ENCODE measurements at places on chromosomes 2 and 18. TPM values are rescaled to one million over a fixed set of nuclear protein-coding genes. Genes with fewer than 3 reads are reported as not detected.
A peak's percentile ranks its signal among the peaks of the same experiment; 100 is the strongest.

DNA sequence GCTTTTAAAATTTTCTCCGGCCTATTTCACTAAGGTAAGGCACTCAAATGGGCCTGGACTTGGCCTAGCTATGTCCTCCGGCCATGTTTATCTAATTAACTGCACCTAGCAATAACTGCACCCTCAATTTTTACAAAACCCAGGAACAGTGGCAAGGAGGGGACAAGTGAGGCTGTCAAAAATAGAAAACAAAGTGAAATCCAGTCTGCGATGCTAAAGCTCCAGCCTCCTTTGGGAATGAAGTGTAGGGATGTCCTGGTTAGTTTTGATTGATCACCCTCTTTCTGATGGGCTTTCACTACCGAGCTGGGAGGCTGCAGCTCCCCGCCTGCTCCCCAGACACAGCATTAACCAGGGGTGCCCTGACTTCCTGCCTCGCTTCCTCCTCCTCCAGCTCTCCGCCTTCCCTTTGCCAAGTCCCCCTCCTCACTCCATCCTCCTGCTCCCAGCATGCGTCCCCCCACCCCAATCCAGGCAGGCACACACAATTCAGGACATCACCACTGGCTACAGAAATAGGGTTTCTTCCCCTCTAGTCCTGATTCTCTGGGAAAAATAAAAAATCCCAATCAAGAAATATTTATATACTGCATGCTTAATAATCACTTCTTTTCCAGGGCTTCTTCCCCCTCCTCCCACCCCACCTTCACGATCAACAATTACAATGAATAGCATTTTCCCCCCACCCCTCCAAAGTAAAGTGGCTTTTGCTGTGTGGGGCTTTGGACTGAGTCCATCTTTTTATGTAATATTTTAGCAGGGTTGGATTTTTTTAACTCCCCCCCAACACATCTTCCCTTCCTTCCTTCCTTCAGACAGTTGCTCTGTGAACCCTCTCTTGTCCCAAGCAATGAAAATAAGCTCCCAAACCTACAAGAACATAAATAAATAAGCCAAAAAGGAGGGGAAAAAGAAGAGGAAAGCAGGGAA lies 3.3 kb upstream of the POU3F3 start:
- no peak overlapping the region for H3K4me3 ChIP-seq
- H3K27ac ChIP-seq: no peak overlapping the region
- no peaks in the 10 kb centered on the region for H3K36me3 ChIP-seq
- H3K4me1 ChIP-seq: peaks cover 32% of the 10 kb centered on the region
- peaks cover 90% of the 10 kb centered on the region for H3K27me3 ChIP-seq

DNA sequence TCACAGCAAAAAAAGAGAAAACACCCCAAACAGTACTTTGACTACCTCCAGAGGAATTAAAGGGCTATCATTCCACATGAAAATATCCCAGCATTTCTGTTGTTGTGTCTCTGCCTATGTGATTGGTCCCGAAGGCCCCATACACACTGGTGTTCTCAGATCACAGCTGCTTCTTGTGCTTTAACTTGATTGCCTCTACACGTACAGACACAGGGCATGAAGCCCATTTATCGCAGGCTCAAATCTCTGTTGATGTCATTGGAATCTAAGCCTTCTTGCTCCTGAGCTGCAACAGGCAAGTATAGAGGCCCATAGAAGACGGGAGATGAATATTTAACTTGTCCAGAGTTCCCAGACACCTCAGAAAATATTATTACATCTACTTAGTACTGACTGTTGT lies 405.2 kb downstream of the NCKAP5 start:
- no peak overlapping the region for H3K27ac ChIP-seq
- H3K36me3 ChIP-seq: no peaks in the 10 kb centered on the region
- H3K4me3 ChIP-seq: no peak overlapping the region

- H3K36me3 ChIP-seq: no peaks in the 10 kb centered on the region
- no peak overlapping the region for H3K4me3 ChIP-seq
- H3K27me3 ChIP-seq: no peaks in the 10 kb centered on the region
- DNase-seq: no peak
Measured at GRCh38 chr2:48129293-48129950, 223.1 kb upstream of the FBXO11 start.

DNA sequence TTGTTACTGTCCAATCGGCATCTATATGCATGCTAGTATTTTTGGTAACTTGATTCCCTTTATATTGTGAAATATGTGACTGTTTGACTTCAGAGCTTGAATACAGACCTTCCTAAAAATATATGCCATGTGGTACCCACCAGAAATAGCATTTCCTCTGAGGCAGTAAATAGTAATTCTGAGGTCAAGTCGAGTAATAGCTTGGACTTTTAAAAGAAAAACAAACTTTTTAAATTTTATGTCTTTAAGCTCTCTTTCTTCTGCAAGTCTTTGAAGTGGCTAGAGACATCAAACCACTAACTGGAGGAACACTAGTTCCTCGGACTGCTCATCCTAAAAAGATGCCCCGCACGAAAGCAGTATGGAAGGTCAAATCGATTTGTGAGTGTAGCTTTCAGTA lies 396.8 kb upstream of the SLC14A2 start:
- no peaks in the 10 kb centered on the region for H3K4me1 ChIP-seq
- H3K36me3 ChIP-seq: no peaks in the 10 kb centered on the region
- no peak overlapping the region for H3K4me3 ChIP-seq
- H3K27me3 ChIP-seq: no peaks in the 10 kb centered on the region
- no peak overlapping the region for H3K27ac ChIP-seq

GRCh38 chr2:66903183-66903582 lies 468.3 kb downstream of the MEIS1 start:
- H3K36me3 ChIP-seq: no peaks in the 10 kb centered on the region
- H3K4me3 ChIP-seq: no peak overlapping the region
- H3K27ac ChIP-seq: no peak overlapping the region
- no peak for DNase-seq
- no peaks in the 10 kb centered on the region for H3K27me3 ChIP-seq

DNA sequence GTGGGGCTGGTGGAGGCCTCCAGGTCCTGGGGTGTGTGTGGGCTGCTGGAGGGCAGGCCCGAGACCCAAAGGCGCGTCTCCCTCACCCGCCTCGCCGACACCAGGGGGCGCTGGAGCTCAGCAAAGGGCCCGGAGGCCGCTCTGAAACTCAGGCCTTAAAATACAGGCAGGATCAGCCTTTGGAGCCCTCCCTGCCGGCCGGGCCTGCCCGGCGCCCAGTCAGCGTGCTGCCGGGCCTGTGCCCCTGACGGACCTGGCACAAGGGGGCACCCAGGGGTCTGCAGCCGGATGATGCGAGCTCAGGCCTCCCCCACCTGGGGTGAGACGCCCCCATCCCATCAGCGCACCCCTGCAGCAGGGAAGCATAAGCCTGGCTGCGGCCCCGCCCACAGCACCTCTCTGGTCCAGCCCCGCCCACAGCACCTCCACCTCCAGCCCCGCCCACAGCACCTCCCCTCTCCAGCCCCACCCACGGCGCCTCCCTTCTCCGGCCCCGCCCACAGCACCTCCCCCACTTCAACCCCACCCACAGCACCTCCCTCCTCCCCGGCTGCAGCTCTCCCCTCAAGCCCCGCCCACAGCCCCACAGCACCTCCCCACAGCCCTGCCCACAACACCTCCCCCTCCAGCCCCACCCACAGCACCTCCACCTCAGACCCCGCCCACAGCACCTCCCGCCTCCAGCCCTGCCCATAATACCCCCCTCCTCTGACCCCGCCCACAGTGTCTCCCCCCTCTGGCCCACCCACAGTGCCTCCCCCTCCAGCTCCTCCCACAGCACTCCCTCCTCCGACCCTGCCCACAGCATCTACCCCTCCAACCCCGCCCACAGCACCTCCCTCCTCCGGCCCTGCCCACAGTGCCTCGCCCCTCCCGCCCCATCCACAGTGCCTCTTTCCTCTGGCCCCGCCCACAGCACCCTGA lies 92.8 kb upstream of the OTOS start:
- peak overlapping the region; percentile 46 for H3K4me3 ChIP-seq
- no peaks in the 10 kb centered on the region for H3K27me3 ChIP-seq
- DNase-seq: peak; percentile 91
- H3K36me3 ChIP-seq: no peaks in the 10 kb centered on the region
- no peak overlapping the region for H3K27ac ChIP-seq
- H3K4me1 ChIP-seq: peaks cover 20% of the 10 kb centered on the region

DNA sequence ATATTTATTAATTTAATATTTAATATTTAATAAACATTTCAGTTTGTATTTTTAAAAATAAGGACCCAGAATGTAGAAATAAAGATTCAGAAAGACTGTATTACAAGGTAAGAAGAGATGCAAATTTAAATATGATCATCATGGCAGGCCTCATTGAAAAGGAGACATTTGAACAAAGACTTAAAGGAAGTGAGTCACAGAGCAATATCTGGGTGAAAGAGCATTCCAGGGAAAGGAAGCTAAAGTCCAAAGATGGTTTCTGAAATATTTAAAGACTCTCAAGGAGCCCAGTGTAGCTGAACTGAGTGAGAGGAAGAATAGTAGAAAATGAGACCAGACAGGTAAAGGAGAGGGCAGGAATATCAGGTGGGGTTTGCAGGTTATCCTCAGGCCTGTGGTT lies 5.9 kb downstream of the SCYGR4 start:
- H3K27me3 ChIP-seq: no peaks in the 10 kb centered on the region
- H3K36me3 ChIP-seq: no peaks in the 10 kb centered on the region
- no peak overlapping the region for H3K4me3 ChIP-seq
- no peak for DNase-seq

DNA sequence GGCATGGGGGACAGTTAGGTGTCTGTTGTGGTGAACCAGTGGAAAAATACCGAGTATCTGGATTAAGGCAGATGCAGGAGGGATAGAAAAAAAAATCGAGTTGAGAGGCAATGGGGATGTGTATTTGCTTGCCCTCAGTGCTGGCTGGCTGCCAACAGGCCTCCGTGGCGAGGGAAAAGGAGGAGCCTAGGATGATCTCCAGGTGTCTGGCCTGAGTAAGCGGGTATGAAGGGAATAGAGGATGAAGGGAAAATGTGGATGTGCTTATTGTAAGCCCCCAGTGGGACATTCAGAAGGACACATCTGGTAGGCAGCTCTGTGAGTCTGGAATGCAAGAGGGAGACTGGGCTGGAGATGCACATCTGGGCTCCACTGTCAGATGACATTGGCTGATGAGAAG lies 22.8 kb downstream of the KCNS3 start:
- no peaks in the 10 kb centered on the region for H3K36me3 ChIP-seq
- no peak overlapping the region for H3K4me3 ChIP-seq
- DNase-seq: no peak
- no peaks in the 10 kb centered on the region for H3K27me3 ChIP-seq
- no peak overlapping the region for H3K27ac ChIP-seq
- no peaks in the 10 kb centered on the region for H3K4me1 ChIP-seq

DNA sequence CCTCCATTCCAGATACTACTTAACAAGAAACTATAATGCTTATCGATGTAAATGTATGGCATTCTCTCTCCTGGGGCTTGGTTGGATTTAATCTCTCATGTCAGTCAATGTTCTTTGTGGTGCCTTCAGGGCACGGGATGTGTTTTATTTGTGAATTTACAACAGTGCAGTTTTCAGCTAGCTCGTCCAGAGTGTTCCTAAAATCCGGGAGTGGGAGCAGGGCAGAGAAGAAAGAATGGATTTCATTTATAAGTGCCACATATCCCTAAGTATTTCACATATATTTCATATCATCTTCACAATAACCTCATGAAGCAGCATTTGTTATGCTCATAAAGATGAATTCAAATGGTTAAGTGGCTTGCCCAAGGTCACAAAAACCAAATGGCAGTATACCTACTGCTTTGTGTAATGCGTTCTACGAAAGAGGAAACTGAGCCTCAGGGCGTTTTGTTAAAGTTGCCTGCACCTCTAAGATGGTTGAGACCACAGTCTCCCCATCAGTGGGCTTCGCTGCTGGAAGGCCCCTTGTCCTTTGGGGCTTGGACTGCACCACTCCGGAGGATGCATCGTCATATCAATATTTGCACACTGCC lies 134.7 kb upstream of the MGAT5 start:
- peak overlapping the region; percentile 93 for H3K27ac ChIP-seq
- H3K4me3 ChIP-seq: peak overlapping the region; percentile 92
- H3K4me1 ChIP-seq: peaks cover 48% of the 10 kb centered on the region
- H3K27me3 ChIP-seq: no peaks in the 10 kb centered on the region
- DNase-seq: no peak

- no peaks in the 10 kb centered on the region for H3K36me3 ChIP-seq
- DNase-seq: no peak
- no peak overlapping the region for H3K27ac ChIP-seq
- no peaks in the 10 kb centered on the region for H3K27me3 ChIP-seq
Measured at GRCh38 chr2:72050734-72051133, 96.9 kb downstream of the CYP26B1 start.

DNA sequence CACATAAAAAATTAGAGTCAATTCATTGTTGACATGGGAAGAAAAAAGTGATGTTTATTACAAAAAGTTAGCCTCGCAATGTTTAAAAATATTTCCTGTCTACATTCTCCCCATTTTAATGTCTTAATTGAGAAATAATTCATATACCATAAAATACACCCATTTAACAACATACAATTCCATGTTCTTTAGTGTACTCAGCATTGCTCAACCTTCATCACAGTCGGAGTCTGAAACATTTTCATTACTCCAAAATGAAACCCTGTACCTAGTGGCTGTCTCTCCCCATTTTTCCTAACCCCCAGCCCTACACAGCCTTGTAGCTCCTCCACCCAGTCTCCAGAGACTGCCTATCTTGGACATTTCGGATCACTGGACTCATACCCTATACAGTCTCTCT lies 103.9 kb upstream of the CBLN2 start:
- no peak overlapping the region for H3K4me3 ChIP-seq
- no peaks in the 10 kb centered on the region for H3K36me3 ChIP-seq
- DNase-seq: no peak
- H3K4me1 ChIP-seq: no peaks in the 10 kb centered on the region
- H3K27ac ChIP-seq: no peak overlapping the region

GRCh38 chr18:8835521-8835953 lies 130.2 kb downstream of the MTCL1 start:
- no peaks in the 10 kb centered on the region for H3K36me3 ChIP-seq
- H3K27ac ChIP-seq: no peak overlapping the region
- no peak overlapping the region for H3K4me3 ChIP-seq
- peaks cover 7% of the 10 kb centered on the region for H3K4me1 ChIP-seq

GRCh38 chr2:19868224-19868623 lies 33.6 kb downstream of the TTC32 start:
- no peaks in the 10 kb centered on the region for H3K27me3 ChIP-seq
- peak overlapping the region; percentile 58 for H3K4me3 ChIP-seq
- H3K27ac ChIP-seq: no peak overlapping the region
- no peak for DNase-seq
- peaks cover 12% of the 10 kb centered on the region for H3K4me1 ChIP-seq

- no peak for DNase-seq
- H3K4me1 ChIP-seq: peaks cover 39% of the 10 kb centered on the region
- H3K36me3 ChIP-seq: no peaks in the 10 kb centered on the region
Measured at GRCh38 chr18:58046093-58046793, 2.2 kb downstream of the NEDD4L start.

- no peak for DNase-seq
- peaks cover 55% of the 10 kb centered on the region for H3K4me1 ChIP-seq
- H3K36me3 ChIP-seq: no peaks in the 10 kb centered on the region
- H3K27me3 ChIP-seq: no peaks in the 10 kb centered on the region
- H3K27ac ChIP-seq: peak overlapping the region; percentile 80
- no peak overlapping the region for H3K4me3 ChIP-seq
Measured at GRCh38 chr2:109171444-109172334, 42.7 kb downstream of the SH3RF3 start.

- no peak overlapping the region for H3K27ac ChIP-seq
- no peaks in the 10 kb centered on the region for H3K4me1 ChIP-seq
- no peak overlapping the region for H3K4me3 ChIP-seq
- H3K36me3 ChIP-seq: no peaks in the 10 kb centered on the region
- DNase-seq: no peak
Measured at GRCh38 chr2:202821206-202822160, 50.1 kb downstream of the ICA1L start.

The EVA1A gene
- total RNA-seq: 31.7 TPM

The GCFC2 gene
- total RNA-seq: 12.7 TPM

The OR6B2 gene
- total RNA-seq: not detected

The DCDC2C gene
- total RNA-seq: not detected

The REG3G gene
- not detected for total RNA-seq

The IL18R1 gene
- 27.5 TPM for total RNA-seq

The FBXO48 gene
- 2.3 TPM for total RNA-seq

The RAD51AP2 gene
- total RNA-seq: not detected

The ABCA12 gene
- total RNA-seq: not detected

Data from lower lobe of right lung (tissue), 2 donors.